Stimulated activated CD8-positive, alpha-beta memory T cell treated with anti-CD3 and anti-CD28 coated beads, Interleukin-12 subunit alpha, Interleukin-12 subunit beta, amount 100 ng/mL, for 1 hour (primary cell): ENCODE measurements at places on chromosomes 12 and 14.

DNA sequence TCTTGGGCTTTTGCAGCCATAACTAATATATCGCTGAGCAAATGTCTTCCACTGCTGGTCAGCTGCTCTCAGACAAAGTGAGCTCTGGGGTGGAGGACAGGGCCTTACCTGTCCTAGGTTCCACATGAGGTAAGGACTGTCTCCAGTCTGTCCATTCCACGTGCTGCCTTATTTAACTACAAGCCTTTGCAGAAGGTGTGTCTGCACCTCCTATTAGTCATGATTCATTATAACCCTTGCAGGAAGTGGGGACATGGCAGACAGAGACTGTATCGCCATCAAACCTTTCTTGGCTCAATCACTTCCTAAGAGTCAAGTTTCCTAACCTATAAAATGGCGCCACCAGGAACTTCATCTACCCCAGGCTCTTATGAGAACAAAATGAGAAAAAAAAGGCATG, 46.9 kb downstream of the SLC25A47 start:
- DNase-seq = no peak

- DNase-seq = no peak
These were observed 138.6 kb downstream of the EPS8 start for GRCh38 chr12:15650399-15651128.

GRCh38 chr12:7628381-7628961, 37.2 kb downstream of the APOBEC1 start:
- DNase-seq = no peak

DNA sequence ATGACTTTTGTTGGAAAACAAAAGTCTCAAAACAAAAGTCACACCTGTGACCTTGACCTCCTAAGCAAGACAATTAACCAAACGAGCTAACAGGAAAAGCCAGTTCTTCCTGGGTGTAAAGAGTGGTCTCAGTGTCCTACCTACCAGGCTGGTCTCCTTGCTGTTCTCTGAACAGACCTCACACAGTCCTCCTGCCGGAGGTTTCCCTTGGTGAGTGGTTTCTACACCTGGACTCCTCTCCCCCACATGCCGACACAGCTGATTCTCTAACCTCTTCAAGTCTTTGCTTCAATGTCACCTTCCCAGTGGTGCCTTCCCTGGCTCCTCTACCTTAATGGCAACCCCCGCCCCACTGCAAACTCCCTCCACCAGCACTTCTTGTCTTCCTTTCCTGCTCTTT, 238.6 kb downstream of the ZFP36L1 start:
- DNase-seq = no peak

DNA sequence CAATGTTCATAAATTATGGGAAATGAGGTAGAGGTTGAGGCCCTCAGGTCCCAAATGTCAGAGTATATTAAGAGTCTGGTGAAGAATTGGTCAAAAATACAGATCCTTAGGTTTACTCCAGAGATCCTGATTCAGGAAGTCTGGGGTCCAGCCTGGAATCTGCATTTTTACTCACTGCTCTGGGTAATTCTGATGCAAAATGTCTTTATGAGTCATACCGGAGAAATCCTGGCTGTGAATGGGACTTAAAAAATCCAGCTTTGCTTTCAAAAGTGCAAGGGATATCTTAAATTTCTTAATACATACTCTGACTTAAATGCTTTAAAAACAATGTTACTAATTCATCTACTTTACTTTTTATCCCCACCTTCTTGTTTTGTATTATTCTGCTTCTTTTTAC, 74.5 kb downstream of the FERMT2 start:
- no peak for DNase-seq

DNA sequence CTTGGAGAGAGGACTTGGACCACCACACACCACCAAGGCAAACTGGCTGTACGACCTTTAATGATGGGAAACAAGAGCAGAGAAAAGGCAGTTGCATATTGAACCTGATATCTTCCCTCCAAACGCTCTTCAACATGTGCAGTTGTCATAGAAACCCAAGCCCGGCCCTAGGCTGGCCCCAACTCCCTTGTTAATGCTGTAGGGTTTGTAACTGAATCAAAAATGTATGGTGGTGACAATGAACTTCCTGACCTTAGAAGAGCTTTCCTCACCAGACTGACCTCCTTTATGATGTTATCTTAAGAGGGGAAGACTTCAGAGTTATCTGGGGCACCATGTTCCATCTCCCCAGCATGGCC, 12.3 kb downstream of the APOLD1 start:
- DNase-seq = no peak

DNA sequence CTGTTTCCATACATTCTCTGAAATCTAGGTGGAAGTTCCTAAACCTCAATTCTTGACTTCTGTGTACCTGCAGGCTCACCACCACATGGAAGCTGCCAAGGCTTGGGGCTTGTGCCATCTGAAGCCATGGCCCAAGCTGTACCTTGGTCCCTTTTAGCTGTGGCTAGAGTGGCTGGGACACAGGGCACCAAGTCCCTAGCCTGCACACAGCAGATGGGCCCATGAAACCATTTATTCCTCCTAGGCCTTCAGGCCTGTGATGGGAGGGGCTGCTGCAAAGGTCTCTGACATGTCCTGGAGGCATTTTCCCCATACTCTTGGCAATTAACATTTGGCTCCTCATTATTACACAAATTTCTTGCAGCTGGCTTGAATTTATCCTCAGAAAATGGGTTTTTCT, 40.0 kb upstream of the COCH start:
- DNase-seq = no peak

DNA sequence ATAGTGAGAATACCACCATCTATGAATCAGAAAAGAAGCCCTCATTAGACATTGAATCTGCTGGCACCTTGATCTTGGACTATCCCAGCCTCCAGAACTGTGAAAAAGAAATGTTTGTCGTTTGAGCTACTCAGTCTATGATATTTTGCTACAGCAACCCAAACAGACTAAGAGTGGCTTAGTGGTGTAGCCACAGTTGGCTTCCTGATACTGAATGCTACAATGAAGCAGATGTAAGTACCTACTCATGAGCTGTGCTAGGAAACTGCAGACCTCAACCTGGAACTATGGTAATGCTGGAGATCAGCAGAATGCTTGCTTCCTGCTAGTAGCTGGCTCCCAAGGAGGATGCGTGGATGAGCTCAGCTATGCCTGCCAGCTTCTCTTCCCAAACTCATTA, 268.6 kb upstream of the CRY1 start:
- no peak for DNase-seq

DNA sequence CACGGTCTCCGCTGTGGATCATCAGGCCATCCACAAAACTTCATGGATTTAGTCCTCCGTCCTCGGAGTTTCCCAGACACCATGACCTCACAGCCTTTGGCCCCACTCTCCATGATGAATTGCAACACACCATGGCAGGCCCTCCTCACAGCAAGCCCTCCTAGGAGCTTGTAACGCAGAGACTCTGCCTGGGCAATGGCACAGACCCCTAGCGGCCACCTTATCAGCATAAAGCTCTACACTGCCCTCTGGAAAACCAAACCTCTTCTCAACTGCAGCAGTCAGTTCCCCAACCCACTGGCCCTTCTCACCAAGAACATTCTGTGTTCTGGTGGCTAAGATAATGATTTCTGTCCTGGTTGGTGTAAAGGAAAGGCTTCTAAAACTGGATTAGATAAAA, 238.4 kb upstream of the USP15 start:
- DNase-seq = no peak

DNA sequence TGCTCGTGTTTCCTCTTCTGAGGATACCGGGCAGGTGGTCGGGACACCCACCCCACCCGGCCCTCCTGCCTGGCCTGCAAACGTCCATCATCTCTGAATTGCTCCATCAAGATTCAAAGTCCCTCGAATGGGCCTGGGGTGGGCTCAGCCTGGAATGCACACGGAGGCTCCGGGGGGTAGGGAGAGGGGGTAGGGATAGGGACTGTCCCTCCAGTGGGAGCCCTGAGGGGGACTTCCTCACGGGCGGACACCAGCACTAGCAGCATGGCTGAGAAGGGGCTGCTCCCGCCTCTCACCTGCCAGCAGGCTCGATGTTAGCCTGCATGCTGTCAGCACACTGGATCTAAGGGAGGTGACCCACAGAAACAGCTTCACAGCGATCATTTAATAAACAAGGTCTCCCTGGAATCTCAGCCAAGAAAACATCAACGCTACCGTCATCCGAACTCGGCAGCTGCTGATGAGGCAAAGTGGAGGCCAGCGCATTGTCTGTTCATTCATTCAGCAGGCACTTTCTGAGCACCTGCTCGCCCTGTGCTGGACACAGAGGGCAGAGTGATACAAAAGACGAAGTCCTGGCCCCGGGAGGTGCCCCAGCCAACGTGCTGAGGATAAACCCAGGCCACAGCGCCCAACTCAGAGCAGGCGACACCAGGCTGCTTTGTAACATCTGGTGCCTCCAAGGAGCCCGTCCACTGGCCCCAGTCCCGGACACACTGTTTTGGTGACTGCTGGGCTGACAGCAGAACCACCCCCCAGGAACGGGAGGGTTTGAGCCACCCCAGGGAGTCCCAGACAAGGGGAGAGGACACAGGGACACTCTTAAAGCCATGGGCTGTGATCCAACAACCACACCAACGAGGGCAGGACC, 6.3 kb downstream of the TMEM179 start:
- DNase-seq = no peak

DNA sequence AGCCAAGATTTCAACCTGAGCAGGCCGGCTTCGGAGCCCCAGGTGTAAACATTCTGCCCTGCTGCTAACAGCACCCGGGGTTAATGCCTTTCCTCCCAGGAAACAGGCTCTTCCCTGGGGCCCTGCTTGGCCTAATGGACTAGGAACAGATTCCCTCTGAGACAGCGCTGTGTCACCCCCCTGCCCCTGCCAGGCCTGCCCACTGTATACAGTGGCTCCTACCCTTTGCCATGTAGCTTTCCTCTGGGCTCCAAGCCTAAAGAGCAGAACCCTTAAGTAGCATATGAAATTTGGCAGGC, 28.3 kb upstream of the BCDIN3D start:
- no peak for DNase-seq

- DNase-seq = no peak
These were observed 46.2 kb upstream of the TUNAR start for GRCh38 chr14:95830386-95830785.

GRCh38 chr14:24080142-24080530, 8.8 kb downstream of the CPNE6 start:
- no peak for DNase-seq

- no peak for DNase-seq
These were observed 366.1 kb upstream of the ATXN7L3B start for GRCh38 chr12:74171478-74171909.

- no peak for DNase-seq
These were observed 25.0 kb downstream of the OTUB2 start for GRCh38 chr14:94051115-94051514.

DNA sequence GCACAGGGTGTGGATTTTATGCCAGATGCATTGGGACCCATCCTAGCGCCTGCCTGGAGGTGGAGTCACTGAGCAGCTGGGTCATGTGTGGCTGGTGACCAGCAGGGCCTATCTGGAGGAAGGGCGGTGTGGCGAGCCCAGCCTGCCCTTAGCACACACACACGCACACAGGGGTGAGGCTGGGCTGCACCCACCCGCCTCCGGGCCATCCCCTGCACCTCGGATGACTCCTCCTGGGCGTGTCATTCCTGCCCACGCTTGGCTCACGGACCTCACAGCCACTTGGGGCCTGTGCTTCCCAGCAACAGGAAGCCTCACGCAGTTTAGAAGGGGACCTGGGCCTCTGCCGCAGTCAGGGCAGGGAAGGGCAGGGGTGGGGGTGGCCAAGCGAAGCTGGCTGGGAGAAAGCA, 36.2 kb upstream of the FZD10 start:
- no peak for DNase-seq

DNA sequence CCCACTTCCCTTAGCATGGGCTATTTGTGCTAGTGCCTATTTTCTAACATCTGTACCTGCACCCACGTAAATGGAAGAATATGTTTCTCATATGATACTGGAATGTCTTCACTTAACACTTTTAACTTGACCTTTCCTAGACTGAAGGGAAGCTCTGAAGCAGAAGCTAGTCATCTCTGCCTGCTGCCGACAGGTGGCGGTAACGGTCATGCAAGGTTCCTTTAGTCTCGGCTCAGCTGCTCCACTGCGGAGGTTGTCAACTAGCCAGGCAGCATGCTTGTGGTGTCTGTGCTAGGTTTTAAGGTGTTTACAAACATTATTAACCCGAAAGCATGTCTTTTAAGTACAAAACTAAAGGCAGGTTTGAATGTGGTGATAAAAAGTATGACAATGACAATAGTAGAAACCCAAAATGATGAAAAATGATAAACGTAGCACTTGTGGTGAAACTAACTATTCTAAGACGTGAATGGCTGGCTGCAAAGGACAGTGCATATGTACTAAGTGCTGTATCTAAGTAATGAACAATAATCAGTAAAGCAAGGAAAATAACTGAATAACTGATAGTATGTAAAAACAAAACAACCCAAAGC, 117.2 kb downstream of the GRIN2B start:
- peak; percentile 21 for DNase-seq

- DNase-seq = no peak
These were observed 1.2 kb downstream of the PAWR start for GRCh38 chr12:79689477-79690141.

DNA sequence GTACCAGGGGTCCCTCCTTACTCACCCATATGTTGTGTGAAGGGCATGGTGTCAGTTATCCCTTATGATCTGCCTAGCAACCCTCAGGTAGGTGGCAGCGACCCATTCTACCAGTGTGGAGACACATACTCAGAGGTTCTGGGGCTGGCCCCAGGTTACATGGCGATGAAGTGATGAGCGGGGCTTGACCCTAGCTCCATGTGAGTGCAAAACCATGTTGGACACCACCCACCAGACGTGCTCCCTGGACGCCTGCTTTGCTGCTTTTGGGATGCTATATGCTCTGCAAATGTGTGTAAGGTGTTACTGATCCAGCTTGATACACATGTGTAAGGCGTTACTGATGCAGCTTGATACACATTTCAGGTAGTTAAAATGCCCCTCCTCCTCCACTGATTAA, 33.3 kb downstream of the EP400 start:
- no peak for DNase-seq

- no peak for DNase-seq
These were observed 45.4 kb upstream of the USP15 start for GRCh38 chr12:62214846-62215245.

DNA sequence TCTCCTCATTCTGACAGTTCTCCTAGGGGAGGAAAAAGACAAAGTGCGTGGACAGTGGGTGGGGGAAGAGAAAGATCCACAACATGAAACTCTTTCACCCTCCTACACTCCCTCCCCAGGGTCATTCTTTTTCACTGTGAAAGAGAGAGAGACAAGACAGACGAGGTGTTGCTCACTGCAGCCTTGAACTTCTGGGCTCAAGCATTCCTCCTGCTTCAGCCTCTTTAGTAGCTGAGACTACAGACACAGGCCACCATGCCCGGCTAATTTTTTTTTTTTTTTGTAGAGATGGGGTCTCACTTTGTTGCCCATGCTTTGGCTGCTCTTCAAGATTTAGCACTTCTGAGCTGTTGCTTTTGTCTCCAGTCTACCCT, 2.7 kb downstream of the GPX2 start:
- no peak for DNase-seq

GRCh38 chr12:3950714-3951320, 77.6 kb upstream of the PARP11 start:
- DNase-seq = no peak

GRCh38 chr14:94111276-94112095, 950 bp downstream of the IFI27 start:
- no peak for DNase-seq

- DNase-seq = no peak
These were observed 50.6 kb upstream of the REP15 start for GRCh38 chr12:27645671-27646070.

GRCh38 chr12:124386059-124386458, 91.2 kb downstream of the RFLNA start:
- no peak for DNase-seq

GRCh38 chr14:105945896-105946295, 419.5 kb downstream of the TMEM121 start:
- no peak for DNase-seq

GRCh38 chr12:49455501-49455900, 83.3 kb upstream of the KCNH3 start:
- no peak for DNase-seq
